Mammary epithelial cell (primary cell): ENCODE measurements at places on chromosomes 7 and 10. TPM values are rescaled to one million over a fixed set of nuclear protein-coding genes. Genes with fewer than 3 reads are reported as not detected.

SNCG gene
- total RNA-seq: 19.3 and 25.7 TPM in 2 replicates

CTAGE15 gene
- total RNA-seq: not detected in 2 replicates

HOXA9 gene
- total RNA-seq: 19.9 and 25.1 TPM in 2 replicates

YWHAG gene
- total RNA-seq: 226 and 227 TPM in 2 replicates

PON2 gene
- total RNA-seq: 53.1 and 61.2 TPM in 2 replicates

HOGA1 gene
- total RNA-seq: 0.43 and 1.8 TPM in 2 replicates

ANKRD22 gene
- not detected for total RNA-seq

ASAH2 gene
- 1.2 TPM for total RNA-seq

SPDYE5 gene
- not detected for total RNA-seq

EGR2 gene
- total RNA-seq: 0.53 and 0.64 TPM in 2 replicates

DDC gene
- not detected for total RNA-seq

GSAP gene
- total RNA-seq: 7.9 and 11.7 TPM in 2 replicates

TAS2R41 gene
- not detected for total RNA-seq

LLCFC1 gene
- not detected for total RNA-seq

AMZ1 gene
- total RNA-seq: 0.50 TPM

HOXA1 gene
- 9.4 and 14.5 TPM in 2 replicates for total RNA-seq

OR2A12 gene
- total RNA-seq: not detected

NPC1L1 gene
- total RNA-seq: not detected in 2 replicates

TMEM26 gene
- not detected for total RNA-seq

LHFPL3 gene
- not detected for total RNA-seq

ZNF248 gene
- total RNA-seq: 8.2 TPM

AKR1C8 gene
- not detected for total RNA-seq

CSGALNACT2 gene
- total RNA-seq: 24.5 and 39.4 TPM in 2 replicates

KLF14 gene
- total RNA-seq: not detected in 2 replicates

LRRTM3 gene
- not detected for total RNA-seq

PSMG3 gene
- 31.5 and 34.0 TPM in 2 replicates for total RNA-seq

PPIA gene
- 2,038 and 2,252 TPM in 2 replicates for total RNA-seq

ABCC2 gene
- 0.66 and 0.75 TPM in 2 replicates for total RNA-seq

ACSM6 gene
- not detected in 2 replicates for total RNA-seq

ASZ1 gene
- not detected in 2 replicates for total RNA-seq

PNLIPRP2 gene
- total RNA-seq: not detected in 2 replicates
